Immature natural killer cell (primary cell): ENCODE measurements at places on chromosomes 16 and 17.

DNA sequence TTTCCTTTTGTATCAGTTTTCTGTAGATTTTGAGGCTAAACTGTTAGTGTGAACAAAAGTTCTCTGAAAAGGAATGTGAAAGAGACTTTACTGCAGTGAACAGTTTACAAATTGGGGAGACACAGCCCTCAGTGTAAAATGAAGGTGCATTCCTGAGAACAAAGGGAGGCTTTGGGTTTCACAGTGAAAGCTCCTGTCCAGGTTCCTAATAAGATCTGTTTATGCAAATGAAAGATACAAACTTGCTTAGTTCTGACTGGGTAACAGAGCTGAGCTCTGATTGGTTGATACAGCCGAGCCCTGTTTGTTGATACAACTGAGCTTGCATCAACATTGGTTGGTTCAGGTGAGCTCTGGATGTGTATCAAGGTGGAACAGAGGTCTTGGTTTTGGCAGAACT lies 8.3 kb upstream of the CDRT15 start:
- no peak for DNase-seq

DNA sequence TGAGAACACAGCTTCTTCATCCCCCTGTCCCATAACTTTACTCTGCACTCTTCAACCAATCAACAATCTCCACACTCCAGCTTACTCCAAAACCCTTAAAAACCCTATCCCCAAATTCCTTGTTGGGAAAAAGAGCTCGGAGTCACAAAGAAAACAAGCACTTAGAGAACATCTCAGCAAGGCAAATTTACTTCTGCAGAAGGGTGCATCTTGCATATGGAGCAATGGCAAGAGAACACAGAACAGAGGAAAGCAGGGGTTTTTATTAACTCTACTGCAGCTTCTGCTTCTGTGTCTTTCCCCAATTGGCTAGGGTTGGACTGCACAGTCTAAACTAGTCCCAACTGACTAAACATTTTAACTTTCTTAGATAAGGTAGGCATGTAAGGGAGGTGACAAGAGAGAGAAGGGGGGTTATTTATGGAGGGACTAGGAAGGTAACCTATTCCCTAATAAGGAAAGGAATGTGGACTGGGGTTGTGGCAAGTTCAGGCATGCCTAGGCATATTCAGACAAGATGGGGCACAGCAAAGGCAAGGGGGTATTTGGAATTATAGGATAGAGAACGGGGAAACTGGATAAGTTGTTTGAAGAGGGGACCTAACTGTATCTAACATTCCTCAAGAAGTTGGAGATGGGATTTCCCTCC lies 125.5 kb downstream of the CACNG3 start:
- DNase-seq: no peak

DNA sequence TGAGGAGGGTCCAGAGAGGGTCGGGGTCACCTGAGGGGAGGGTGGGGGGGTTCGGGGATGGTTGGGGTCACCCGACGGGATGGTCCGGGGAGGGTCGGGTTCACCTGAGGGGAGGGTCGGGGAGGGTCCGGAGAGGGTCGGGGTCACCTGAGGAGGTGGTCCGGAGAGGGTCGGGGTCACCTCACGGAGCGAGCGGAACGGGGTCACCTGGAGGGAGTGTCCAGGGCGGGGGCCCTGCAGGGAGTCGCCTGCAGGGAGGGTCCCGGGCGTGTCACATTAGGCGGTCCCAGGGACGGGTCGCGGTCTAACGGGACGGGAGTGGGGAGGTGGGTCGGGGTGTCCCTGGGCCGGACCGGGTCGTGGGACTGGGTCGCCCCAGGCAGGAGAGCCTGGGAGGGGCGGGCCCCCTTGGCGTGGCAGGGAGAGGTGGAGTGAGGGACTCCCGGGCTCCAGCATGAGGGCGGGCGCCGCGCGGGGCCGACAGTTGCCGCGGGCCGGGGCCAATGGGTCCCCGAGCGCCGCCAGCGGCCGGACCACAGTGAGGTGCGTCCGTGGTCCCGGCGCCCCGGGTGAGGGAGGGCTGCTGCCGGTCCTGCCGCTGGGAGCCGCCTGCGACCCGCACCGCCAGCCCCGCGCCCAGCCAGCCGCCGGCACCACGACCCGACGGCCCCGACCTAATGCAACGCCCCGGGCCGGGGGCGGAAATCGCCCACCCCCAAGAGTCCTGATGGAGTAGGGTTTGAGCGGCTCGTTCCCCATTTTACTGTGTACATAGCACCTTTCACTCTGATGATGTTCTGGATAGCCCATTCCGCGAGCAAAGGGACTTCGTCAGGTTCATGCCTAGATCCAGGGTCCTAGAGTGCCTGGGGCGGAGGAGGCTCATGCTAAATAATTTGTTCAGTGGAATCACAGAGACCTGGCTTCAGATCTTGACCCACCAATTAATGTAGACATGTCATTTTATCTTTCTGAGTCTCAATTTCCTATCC lies 1.2 kb upstream of the ABCA3 start:
- no peak for DNase-seq

GRCh38 chr16:49645263-49645662 lies 210.6 kb downstream of the ZNF423 start:
- DNase-seq: no peak

- no peak for DNase-seq
Measured at GRCh38 chr16:85398688-85399582, 214.2 kb upstream of the GSE1 start.

GRCh38 chr16:24309258-24310142 lies 53.4 kb downstream of the CACNG3 start:
- DNase-seq: no peak

DNA sequence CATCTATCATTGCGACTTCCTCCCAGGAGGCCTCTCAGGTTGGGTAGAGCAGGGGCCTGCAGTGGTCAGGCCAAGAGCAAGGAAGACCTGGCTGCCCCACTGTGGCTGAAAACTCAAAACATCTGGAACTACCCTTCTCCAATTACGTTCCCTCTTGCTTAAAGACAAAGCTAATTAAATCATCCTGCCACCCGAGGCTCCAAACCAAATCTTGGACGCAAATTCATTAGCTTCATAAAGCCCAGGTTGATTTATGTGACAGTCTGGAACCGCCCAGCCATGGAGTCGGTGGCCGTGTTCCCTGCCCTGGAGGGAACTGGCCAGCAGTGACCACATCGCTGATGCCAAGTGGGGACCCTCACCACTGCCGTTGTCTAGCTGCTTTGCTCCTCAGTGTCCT lies 21.4 kb downstream of the GRIN2C start:
- no peak for DNase-seq

GRCh38 chr16:71573387-71574094 lies 3.4 kb downstream of the TAT start:
- no peak for DNase-seq
